T-cell (primary cell): ENCODE measurements at places on chromosomes 16 and 17.

GRCh38 chr16:49674351-49674851 is 181.5 kb downstream of the ZNF423 start:
- no peak for DNase-seq

- DNase-seq: no peak
Observed at GRCh38 chr17:49548506-49549310, 27.0 kb upstream of the NXPH3 start.

GRCh38 chr17:62644487-62645173 is 17.2 kb downstream of the MRC2 start:
- DNase-seq: no peak

DNA sequence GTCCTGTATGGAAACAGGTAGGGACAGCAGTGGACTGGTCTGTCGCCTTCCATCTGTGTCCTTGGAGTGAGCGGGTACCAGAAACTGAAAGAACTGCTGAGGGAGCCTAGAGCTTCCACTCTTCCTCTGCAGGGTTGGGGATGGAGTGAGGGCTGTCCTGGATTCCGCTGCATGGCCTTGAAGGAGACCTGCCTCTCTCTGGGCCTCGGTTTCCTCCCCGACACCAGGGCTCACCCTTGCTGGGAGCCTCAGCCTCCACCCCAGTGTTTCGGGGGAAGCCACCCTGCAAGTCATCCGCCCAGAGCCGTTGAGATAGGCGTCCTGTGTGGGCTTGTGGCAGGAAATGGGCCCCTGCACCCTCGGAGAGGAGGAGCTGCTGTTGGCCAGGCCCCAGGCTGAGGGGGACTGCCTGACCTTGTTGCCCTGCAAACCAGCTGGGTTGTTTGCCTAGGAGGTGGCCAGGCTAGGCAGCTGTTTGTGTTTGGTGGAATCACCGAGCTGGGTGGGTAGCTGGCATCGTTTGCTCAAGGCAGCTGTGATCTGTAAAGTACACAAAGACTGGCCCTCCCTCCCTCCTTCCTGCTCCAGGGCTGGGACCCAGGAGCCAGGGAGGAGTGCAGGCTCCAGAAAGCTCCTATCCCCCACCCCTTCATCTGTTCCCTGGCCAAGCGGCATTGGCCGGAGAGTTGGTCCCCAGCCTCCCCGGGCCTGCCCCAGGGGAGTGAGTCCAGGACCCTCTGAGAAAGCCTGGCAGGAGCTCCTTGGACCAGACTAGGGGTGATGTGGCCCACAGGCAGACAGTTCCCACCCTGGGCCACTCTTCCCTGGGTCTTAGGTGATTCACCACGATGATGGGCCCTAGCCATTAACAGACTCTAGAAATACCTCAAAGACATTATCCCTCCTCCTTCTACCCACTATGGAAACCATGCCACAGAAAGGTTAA is 1.3 kb downstream of the RAB37 start:
- peak; percentile 73 for DNase-seq

- no peak for DNase-seq
Observed at GRCh38 chr16:51545951-51546350, 394.9 kb upstream of the SALL1 start.

- DNase-seq: no peak
Observed at GRCh38 chr17:74760404-74761105, 12.1 kb downstream of the NHERF1 start.

- no peak for DNase-seq
Observed at GRCh38 chr16:89616623-89617022, 3.2 kb downstream of the DPEP1 start.
